ENCODE measurements at places on chromosomes 5 and 9. TPM values are rescaled to one million over a fixed set of nuclear protein-coding genes. Genes with fewer than 3 reads are reported as not detected.
A peak's percentile ranks its signal among the peaks of the same experiment; 100 is the strongest.

Gene HEMGN
- total RNA-seq: not detected

Gene TMOD1
- 28.4 TPM for total RNA-seq

Gene ZCCHC10
- total RNA-seq: 25.8 TPM

Gene MARCOL
- total RNA-seq: not detected

Gene GABRA1
- total RNA-seq: not detected

Gene ENG
- 9.1 TPM for total RNA-seq

DNA sequence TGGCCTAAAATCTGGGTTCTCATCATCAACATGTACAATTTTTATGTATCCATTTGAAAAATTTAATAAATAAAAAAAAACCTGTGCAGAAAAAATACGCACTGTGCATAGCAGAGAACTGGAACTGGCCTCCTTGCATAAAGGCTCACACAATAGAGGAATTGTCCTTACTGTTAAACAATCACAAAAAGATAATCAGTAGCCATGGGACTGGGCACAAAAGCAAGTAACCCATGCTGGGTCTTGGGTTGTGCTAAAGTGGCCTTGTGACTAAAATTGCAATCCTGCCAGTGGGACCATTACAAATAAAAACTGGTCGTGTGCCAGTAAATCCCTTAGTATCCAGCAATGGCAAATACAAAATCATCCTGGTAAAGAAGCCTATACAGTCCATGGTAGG lies 1646.6 kb downstream of the MAT2B start:
- no peaks in the 10 kb centered on the region for H3K27me3 ChIP-seq
- H3K27ac ChIP-seq: no peak overlapping the region
- H3K4me1 ChIP-seq: no peaks in the 10 kb centered on the region
- H3K36me3 ChIP-seq: no peaks in the 10 kb centered on the region

- H3K27me3 ChIP-seq: no peaks in the 10 kb centered on the region
- DNase-seq: no peak
- H3K4me3 ChIP-seq: peak overlapping the region; percentile 87
- H3K36me3 ChIP-seq: no peaks in the 10 kb centered on the region
- H3K27ac ChIP-seq: no peak overlapping the region
Measured at GRCh38 chr9:121268598-121268850, 562 bp downstream of the GSN start.

DNA sequence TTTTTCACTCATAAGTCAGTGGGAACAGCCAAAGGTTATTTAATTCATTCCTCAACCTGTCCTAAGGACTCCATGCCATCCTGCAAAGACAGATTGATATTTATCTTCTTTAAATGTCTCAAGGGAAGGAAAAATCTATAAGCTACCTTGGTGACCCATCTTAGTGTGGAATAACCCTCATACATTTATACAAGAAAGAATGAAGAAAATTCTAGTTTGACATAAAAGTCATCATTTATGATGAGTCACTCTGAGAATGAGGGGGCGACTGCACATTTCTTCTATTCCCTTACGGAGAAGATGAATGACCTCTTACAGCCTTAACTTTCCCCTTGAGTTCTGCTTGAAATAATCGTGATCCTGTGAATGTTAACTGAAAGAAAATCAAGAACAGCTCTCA lies 26.8 kb upstream of the NUDT12 start:
- no peaks in the 10 kb centered on the region for H3K27me3 ChIP-seq
- no peak overlapping the region for H3K27ac ChIP-seq
- no peak for DNase-seq
- H3K4me3 ChIP-seq: no peak overlapping the region
- H3K36me3 ChIP-seq: no peaks in the 10 kb centered on the region

DNA sequence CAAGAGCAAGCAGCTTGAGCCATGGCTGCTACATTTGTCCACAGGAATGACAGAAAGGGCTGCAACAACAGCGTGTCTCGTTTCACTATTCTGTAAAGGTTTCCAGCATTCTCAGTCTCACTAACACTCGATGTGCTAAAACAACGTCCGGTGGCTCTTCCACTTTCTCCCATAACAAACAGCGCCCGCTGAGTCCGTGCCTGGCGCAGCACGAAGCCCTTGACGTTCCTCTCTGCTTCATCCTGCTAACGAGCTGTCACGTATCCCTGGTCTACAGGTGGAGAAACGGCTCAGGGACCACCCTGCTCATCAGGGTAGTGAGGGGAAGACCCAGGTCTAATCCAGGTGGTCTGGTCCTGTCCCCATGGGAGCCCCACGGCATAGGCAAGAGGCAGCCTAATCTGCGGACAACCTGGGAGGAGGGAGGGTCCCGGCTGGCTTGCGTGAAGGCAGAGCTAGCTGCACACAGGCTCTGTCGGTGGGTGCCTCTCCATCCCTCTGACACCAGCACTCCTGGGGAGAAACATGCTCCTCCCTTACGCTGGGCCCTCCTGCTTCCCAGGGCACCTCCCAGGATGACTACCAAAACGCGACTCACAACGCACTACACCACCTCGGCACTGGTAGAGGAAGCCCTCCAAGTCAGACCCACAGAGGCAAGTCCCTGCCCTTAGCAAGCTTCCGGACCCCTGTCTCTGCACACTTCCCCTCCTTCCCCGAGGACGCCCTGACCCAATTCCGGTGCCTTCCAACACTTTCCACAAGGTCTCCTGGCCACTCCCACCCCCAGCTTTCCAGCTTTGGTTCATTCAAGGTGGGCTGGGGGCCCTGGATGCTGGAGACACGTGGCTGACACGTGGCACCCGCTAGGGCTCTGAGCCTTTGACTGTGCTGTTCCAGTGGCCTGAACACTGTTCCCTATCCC lies 43.3 kb downstream of the VAV2 start:
- no peak overlapping the region for H3K4me3 ChIP-seq
- no peaks in the 10 kb centered on the region for H3K27me3 ChIP-seq
- H3K36me3 ChIP-seq: no peaks in the 10 kb centered on the region

DNA sequence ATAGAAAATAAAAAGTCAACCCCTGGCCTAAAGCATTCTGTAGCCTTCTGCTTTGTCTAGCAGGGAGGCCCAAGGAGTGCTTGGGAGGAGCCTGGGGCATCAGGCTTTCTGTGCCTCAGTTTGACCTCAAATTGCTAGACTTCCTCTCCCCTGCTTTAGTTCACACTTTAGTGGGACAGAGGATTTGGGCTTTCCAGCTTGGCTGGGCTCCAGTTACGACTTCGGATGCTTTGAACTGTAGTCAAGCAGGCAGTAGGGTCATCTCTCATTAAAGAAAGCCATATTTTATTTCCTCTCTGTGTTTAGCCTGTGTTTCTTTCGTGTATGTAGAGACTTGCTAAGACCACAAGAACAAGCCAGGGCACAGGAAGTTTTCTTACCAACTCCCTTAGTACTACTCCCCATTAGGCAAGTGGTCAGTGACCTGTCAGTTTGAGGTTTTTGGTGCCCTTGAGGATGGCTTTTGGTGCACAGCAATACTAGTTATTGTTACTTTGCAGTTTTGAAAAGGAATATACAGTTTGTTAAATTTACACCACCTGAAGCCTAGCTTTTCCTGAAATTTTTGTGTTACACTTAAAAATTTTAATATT lies 334.7 kb downstream of the NDUFS4 start:
- no peaks in the 10 kb centered on the region for H3K27me3 ChIP-seq
- H3K27ac ChIP-seq: no peak overlapping the region
- no peaks in the 10 kb centered on the region for H3K4me1 ChIP-seq
- H3K36me3 ChIP-seq: no peaks in the 10 kb centered on the region

GRCh38 chr5:136066661-136067271 lies 38.0 kb downstream of the TGFBI start:
- H3K27ac ChIP-seq: no peak overlapping the region
- H3K4me3 ChIP-seq: no peak overlapping the region
- no peaks in the 10 kb centered on the region for H3K36me3 ChIP-seq
- no peak for DNase-seq
- no peaks in the 10 kb centered on the region for H3K4me1 ChIP-seq

DNA sequence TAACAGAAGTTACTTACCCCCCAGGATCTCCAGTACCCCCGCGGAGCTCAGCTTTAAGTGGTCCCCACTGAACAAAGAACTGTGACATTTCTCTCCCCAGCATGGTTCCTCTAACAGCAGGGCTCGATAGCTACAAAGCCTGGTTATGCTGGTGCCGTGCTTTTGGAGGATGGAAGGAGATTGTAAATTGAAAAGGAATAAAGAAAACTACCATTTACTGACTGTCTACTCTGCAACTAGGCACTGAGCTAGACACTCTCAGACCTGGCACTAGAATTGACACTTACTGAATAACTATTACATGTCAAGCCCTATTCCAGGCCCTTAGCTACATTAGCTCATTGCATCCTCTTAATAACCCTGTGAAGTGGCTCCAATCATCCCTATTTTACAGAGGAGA lies 145.3 kb downstream of the TTLL11 start:
- DNase-seq: no peak
- H3K27me3 ChIP-seq: peaks cover 2% of the 10 kb centered on the region
- H3K4me1 ChIP-seq: no peaks in the 10 kb centered on the region
- H3K27ac ChIP-seq: no peak overlapping the region
- no peak overlapping the region for H3K4me3 ChIP-seq
- no peaks in the 10 kb centered on the region for H3K36me3 ChIP-seq

DNA sequence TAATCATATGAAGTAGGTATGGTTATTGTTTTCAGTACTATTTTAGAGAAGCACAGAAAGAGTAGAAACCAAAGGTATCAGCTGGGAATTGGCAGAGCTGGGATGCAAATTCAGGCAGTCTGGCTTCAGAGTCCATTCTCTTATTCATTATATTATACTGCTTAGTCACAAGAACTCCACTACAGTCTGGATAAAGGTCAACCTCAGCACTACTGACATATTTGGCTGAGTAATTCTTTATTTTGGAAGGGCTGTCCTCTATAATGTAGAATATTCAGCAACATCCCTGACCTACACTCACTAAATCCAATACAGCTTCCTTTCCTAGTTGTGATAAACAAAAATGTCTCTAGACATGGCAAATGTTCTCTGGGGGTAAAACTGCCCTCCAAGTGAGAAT lies 37.6 kb downstream of the PTGER4 start:
- H3K4me1 ChIP-seq: no peaks in the 10 kb centered on the region
- H3K27me3 ChIP-seq: no peaks in the 10 kb centered on the region
- no peak overlapping the region for H3K4me3 ChIP-seq
- no peak for DNase-seq
- H3K27ac ChIP-seq: no peak overlapping the region

DNA sequence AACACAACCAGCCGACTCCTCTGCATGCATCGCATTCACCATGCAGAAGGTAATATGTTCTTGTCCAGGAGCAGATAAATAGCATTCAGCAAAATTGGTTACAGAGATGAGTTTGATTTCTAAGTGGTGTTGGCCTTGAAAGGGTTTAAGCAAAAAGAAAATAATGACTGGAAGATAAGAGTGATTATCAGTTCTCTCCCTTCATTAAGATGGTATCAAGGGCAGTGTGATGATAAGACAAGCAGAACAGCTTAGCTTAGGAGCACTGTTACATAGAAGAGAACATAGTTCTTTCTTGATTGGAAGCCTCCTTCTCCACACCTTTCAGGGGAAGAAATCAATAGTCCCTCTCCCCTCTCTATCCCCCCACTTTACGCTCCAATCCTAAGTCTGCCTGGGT lies 121.5 kb downstream of the GALNT10 start:
- peaks cover 8% of the 10 kb centered on the region for H3K4me1 ChIP-seq
- 0 out of 2 replicates have a peak overlapping the region, but pooled peaks have one; percentile 2 for H3K27ac ChIP-seq
- no peak for DNase-seq
- no peaks in the 10 kb centered on the region for H3K27me3 ChIP-seq
- H3K4me3 ChIP-seq: no peak overlapping the region
- H3K36me3 ChIP-seq: no peaks in the 10 kb centered on the region

DNA sequence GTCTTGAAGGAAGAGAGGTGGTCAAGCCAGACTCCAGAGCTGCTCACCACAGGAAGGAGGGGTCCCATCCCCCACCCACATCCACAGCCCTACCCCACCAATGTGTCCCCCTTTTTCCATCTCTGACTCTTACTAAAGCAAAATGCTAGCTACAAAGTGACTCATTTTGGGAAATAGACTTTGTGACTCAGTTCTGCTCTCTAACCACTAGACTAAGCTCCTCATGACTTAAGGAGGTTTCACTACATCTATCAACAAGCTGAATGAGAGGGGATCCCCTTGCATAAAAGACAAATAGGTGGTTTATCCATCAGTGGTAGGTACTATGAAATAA lies 35.1 kb upstream of the ADRB2 start:
- peaks cover 37% of the 10 kb centered on the region for H3K4me1 ChIP-seq
- no peak overlapping the region for H3K4me3 ChIP-seq
- no peaks in the 10 kb centered on the region for H3K36me3 ChIP-seq
- DNase-seq: peak; percentile 77

DNA sequence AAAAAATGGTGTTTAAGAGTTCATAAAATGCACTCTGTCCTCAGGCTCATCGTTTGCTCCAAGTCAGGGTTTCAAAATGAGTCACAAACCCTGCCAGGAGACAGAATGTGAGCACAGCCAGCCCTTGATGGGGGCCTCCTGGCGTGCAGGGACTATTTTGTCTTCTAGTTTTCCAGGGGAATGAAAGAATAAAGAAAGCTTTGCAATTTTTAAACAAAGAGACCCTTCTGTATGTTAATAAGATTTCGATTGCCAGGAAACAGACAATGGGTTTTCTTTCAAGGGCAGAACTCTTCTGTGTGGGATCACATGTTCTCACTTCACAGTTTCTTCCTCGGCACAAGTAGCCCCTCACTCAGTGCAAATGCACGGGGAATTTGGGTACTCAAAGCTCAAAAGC lies 121.4 kb upstream of the C6 start:
- H3K36me3 ChIP-seq: no peaks in the 10 kb centered on the region
- no peaks in the 10 kb centered on the region for H3K4me1 ChIP-seq
- no peak overlapping the region for H3K27ac ChIP-seq
- H3K4me3 ChIP-seq: no peak overlapping the region

DNA sequence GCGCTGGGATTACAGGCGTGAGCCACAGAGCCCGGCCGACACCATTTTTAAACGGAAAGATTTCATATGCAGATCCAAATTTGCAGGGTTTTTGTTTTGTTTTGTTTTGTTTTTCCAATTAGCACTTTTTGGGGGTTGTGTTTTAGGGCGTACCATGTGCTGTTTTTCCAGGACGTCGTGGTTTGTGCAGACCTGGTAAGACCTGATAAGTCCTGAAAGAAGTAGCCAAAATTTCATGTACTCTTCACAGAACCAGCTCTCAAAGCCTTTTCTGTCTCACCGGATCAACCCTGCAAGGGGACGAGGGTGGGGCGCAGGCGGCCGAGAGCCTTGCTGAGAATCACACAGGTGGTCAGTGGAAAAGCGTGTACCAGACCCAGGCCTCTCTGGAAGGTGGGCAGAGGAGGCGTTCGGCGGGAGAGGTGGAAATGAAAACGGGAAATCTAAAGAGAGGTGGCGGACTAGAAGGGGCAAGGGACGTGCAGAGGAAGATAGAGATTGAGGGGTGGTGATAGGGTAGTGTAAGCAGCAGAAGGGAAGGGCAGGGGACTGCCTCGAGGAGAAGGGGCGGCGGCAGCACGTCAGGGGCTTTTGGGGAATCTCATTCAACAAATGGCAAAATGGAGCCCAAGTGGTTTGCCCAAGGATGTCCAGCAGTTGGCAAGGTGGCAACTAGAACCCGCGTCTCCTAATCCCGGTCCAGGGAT lies 1.1 kb upstream of the FAF2 start:
- H3K27me3 ChIP-seq: no peaks in the 10 kb centered on the region
- DNase-seq: no peak
- H3K27ac ChIP-seq: peak overlapping the region; percentile 69
- H3K4me1 ChIP-seq: peaks cover 6% of the 10 kb centered on the region
